ENCODE measurements at places on chromosomes 6 and 20. TPM values are rescaled to one million over a fixed set of nuclear protein-coding genes. Genes with fewer than 3 reads are reported as not detected.

DNA sequence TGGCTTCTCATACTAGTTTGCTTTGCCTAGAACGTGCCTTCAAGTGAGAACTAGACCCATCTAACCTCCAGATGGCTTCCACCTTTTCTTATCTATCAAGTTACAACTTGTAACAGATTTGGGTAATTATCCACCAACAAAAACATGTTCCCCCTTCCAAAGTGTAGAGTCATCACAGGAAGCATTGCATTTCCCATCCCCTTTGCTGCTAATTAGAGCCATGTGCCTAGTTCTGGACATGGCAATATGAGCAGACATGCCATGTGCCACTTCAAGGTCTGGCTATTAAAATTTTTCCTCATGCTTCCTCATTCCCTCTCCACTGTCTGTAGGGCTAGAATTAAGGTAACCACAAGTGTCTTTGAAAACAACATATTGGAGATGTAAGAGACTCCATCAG lies 814.4 kb downstream of the TENT5A start:
- no peaks in the 10 kb centered on the region for H3K36me3 ChIP-seq
- H3K4me3 ChIP-seq = no peak overlapping the region
- H3K27me3 ChIP-seq = no peaks in the 10 kb centered on the region
- DNase-seq = no peak
- no peaks in the 10 kb centered on the region for H3K4me1 ChIP-seq

DNA sequence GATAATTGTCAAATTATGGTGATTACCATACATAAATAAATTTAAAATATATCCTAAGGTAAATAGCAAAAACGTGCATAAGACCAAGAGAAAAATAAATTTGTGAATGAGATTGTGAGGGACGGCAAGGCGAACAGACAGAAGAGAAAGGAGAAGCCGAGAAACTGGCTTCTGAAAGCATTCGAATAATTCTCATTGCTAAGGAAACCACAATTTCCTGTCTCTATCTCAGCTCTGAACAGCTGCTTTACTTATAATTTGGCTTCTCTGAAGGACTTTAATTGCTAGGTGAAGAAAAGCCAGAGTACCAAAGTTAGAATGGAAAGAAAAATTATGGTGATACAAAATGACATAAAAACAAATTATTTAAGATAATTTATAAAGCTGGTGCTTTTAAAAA lies 79.0 kb upstream of the RGS17 start:
- no peaks in the 10 kb centered on the region for H3K27me3 ChIP-seq
- H3K27ac ChIP-seq = no peak overlapping the region
- no peak overlapping the region for H3K4me3 ChIP-seq
- DNase-seq = no peak
- H3K36me3 ChIP-seq = no peaks in the 10 kb centered on the region
- no peaks in the 10 kb centered on the region for H3K4me1 ChIP-seq

DNA sequence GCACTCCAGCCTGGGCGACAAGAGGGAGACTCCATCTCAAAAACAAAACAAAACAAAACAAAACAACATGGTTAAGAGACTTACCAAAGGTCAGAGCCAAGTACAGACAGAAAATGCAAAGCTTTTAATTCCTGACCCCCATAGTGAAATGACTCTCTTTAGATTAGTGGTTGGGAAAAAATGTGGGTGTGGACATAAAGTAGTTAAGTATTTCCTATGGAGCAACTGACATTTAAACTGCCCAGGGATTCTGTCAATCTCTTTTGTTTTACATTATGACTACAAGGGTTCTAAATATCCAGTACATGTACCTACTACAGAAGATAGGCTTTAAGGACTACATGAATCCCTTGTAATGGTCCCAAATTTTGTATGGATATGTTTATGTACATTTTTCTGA lies 75.1 kb downstream of the IRAK1BP1 start:
- DNase-seq = no peak
- H3K27ac ChIP-seq = no peak overlapping the region
- no peaks in the 10 kb centered on the region for H3K27me3 ChIP-seq
- no peaks in the 10 kb centered on the region for H3K36me3 ChIP-seq
- H3K4me3 ChIP-seq = no peak overlapping the region
- H3K4me1 ChIP-seq = no peaks in the 10 kb centered on the region

DNA sequence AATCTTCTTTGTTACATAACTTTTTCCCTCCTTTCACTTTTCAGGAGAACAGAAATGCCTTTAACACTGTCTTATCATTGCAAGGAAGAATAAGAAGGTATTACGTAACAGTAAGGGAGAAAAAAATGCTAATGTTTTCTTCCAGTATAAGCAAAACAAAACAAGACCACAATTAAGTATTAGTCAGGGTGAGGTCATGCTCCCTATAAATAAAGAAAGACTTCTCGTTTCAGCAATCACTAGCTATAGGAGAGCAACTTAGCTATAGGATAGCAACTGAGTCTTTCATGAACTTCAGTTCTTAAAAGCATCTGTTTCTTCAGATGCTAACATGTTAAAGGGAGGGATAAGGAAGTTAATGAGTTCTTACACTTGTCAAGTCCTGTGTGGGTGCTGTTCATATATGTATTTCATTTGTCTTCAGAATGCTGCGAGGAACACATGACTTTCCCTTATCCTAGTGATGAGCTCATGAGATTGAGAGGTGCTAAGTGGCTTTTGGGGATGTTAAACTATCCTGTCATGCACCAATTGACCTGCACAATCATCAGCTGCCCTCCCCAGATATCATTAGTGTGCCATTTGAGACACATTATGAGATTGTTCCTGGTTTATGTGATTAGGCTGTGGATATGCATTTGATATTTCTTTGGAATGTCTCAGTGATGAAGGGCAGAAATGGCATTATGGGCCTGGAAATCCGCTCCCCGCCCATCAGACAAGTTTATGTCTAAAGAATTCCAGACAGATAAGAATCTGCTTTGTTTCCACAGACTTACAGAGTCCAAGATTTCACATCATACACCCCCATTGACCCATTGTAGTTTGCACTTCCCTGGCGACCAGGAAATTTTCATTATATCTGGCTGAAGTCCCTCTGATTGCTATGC lies 37.5 kb downstream of the LAMA4 start:
- H3K4me1 ChIP-seq = peaks cover 9% of the 10 kb centered on the region
- H3K4me3 ChIP-seq = no peak overlapping the region
- H3K36me3 ChIP-seq = no peaks in the 10 kb centered on the region
- no peaks in the 10 kb centered on the region for H3K27me3 ChIP-seq
- no peak overlapping the region for H3K27ac ChIP-seq

- H3K36me3 ChIP-seq = no peaks in the 10 kb centered on the region
- no peak overlapping the region for H3K27ac ChIP-seq
- H3K4me3 ChIP-seq = no peak overlapping the region
These were observed 316.6 kb downstream of the RFPL4B start for GRCh38 chr6:112663698-112664097.

GRCh38 chr6:29112135-29112534 lies 4.3 kb downstream of the OR2J3 start:
- no peaks in the 10 kb centered on the region for H3K36me3 ChIP-seq
- no peaks in the 10 kb centered on the region for H3K27me3 ChIP-seq
- no peaks in the 10 kb centered on the region for H3K4me1 ChIP-seq
- H3K4me3 ChIP-seq = no peak overlapping the region
- H3K27ac ChIP-seq = no peak overlapping the region
- no peak for DNase-seq

DNA sequence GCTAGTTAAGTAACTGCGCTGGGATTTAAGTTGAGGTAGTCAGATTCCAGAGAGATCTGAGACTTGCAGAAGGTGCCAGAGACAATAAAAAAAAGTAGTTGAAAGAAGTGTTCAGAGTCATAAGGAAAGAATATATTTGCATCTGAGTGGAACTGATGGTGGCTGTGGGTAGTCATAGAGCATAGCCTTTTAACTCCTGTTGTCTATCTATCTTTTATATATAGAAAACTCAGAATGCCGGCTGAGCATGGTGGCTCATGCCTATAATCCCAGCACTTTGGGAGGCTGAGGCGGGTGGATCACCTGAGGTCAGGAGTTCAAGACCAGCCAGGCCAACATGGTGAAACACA lies 62.0 kb downstream of the CARMIL1 start:
- no peak overlapping the region for H3K27ac ChIP-seq
- H3K4me1 ChIP-seq = peaks cover 33% of the 10 kb centered on the region
- no peak overlapping the region for H3K4me3 ChIP-seq
- H3K36me3 ChIP-seq = no peaks in the 10 kb centered on the region

DNA sequence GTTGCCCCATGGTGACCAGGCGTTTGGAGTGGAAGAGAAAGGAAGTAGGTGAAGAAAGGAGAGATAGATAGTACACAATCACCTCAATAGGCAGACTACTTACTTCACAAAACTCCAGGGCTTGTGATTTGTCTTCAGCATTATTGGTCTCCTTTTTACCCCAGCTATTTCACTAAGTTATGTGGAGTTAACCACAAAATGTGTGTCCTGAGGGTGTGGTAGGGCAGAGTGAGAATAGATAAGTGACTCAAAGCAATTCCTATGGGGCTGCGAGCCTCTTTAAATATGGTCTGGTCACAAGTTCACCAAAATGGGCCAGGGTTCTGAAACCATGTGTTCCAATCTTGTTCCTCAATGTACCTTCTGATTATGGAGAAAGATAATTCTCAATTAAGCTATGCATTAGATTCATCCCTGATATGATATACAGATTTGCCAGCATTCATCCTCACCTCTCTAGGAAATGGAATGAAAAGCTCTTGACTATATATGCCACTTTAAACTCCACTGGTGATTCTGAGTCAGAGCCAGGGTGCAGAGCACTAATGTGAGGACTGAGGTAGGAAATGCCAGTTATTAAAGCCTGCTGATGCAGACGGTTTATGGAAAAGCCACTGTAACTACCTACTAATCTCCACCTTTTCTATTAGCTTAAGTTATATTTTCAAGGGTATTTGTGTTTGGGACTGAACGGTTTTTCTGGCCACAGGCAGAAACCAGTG lies 310.6 kb upstream of the MANEA start:
- H3K36me3 ChIP-seq = no peaks in the 10 kb centered on the region
- H3K27me3 ChIP-seq = no peaks in the 10 kb centered on the region
- H3K27ac ChIP-seq = no peak overlapping the region
- no peak for DNase-seq
- no peak overlapping the region for H3K4me3 ChIP-seq

DNA sequence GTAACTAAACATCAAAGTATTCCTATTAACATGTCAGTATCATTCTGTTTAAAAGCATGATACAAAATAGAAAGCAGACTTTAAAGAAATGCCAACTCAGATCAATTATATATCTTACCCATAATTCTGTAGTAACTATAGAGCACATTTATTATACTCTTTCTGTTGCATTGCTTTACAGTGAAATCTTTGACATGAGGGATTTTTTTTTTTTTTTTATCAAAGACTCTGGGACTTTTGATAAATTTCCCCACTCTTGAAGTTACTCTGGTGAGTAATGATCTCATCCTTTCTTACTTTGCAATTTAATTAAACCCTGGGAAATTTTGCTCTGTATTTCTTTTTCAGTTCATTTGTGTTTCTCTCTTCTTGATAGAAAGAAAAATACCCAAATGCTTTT lies 17.4 kb downstream of the ADGRF4 start:
- DNase-seq = no peak
- H3K4me3 ChIP-seq = no peak overlapping the region
- H3K27ac ChIP-seq = no peak overlapping the region
- no peaks in the 10 kb centered on the region for H3K4me1 ChIP-seq

DNA sequence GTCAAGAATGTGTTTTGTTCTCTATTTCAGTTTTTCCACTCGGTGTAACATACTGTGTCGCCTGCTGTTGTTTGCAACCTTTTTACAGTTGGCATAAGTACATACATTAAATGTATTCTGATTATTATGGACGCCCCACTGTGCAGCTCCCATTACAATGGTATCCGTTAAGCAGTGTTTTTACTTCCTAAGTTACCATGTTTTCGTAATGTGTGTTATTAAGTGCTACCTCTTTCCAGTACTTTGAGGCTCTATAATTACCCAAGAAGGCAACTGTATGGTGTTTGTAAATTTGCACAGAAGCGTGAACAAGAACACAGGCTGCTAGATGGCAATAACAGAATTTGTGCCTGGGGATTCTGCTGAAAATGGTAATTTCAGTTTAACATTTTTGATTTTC lies 568.0 kb upstream of the MARCKS start:
- DNase-seq = no peak
- H3K36me3 ChIP-seq = no peaks in the 10 kb centered on the region
- H3K27me3 ChIP-seq = no peaks in the 10 kb centered on the region
- H3K4me1 ChIP-seq = no peaks in the 10 kb centered on the region
- no peak overlapping the region for H3K27ac ChIP-seq
- no peak overlapping the region for H3K4me3 ChIP-seq

- H3K36me3 ChIP-seq = no peaks in the 10 kb centered on the region
- no peak overlapping the region for H3K4me3 ChIP-seq
- no peaks in the 10 kb centered on the region for H3K4me1 ChIP-seq
- no peaks in the 10 kb centered on the region for H3K27me3 ChIP-seq
These were observed 123.8 kb upstream of the MLN start for GRCh38 chr6:33927616-33928015.

- H3K27me3 ChIP-seq = 0 out of 2 replicates have a peak, but pooled peaks cover 1% of the 10 kb centered on the region
- H3K36me3 ChIP-seq = no peaks in the 10 kb centered on the region
- no peak for DNase-seq
- no peak overlapping the region for H3K4me3 ChIP-seq
- no peak overlapping the region for H3K27ac ChIP-seq
These were observed 1.0 kb downstream of the TSHZ2 start for GRCh38 chr20:52972965-52973819.

DNA sequence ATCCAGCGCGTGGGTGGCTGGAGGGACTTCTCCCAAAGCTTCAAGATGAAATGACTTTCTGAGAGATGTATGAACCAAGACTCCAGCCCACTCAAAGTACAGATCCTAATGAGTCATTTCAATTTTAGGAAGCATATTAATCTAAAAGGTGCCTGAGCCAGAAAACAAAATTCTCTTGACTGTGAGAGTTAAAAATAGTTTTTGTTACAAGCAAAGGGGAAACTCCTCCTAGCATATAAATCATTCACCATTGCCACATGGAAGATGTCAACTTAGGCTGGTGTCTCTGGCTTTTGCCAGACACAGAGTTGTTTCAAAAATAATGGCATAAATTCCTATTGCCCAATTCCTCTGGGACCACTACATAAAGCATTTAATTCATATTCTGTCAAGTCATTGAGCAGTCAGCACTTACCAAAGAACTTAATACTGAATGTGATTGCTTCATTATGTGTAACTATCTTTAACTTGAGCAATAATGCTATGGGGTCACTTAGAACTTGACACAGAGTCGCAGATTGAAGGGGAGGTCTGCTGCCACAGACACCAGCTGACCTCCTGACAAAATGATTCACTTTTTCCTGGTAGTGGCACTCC lies 280.6 kb downstream of the SLC35F1 start:
- H3K4me3 ChIP-seq = no peak overlapping the region
- no peaks in the 10 kb centered on the region for H3K36me3 ChIP-seq
- no peak overlapping the region for H3K27ac ChIP-seq

Gene MEP1A
- total RNA-seq = 8.1 TPM

Gene FOXC1
- total RNA-seq = 6.8 TPM

Gene CUTA
- 177 TPM for total RNA-seq

Gene AGER
- total RNA-seq = 10.3 TPM

Data from Caco-2 (cell line).